NCI-H2081 treated with DMSO at 0.1 percent for 48 hours (cell line): ENCODE measurements at places on chromosomes 4 and X.

DNA sequence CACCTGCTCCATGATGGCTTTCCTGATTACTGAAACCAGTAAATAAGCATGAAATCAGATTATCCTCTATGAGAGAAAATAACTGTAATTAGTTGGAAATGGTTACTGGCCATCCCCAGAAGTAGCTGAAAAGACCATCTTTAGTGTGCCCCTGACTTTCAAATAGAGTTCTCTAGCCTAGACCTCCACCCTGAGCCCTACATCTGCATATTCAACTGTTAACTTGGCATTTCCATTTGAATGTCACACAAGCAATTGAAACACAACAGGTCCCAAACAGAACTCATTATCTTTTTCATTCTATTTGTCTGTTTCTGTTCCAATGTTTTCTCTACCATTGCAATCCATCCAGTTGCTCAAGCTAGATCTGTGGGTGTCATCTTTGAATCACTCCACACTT, 952.3 kb downstream of the RPA4 start:
- DNase-seq = no peak

DNA sequence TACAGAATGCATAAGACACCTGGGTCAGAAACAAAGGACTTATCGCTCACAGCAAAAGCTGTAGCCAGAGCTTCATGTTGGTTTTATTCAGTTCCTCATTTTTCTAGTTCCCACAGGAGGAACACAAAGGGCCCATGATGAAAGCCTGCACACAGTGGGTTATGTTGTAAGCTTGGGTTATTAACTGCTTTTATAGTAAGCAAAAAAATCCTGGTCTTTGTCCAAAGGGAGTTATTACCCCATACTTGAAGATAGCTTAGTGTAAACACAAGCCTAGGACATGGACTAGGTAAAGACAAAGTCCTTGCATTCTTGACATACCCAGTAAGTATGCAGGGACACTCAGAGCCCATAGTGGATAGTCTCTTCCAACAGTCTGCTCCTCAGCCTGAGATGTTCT, 11.7 kb downstream of the BBS12 start:
- DNase-seq = no peak

- no peak for DNase-seq
These were observed 1101.4 kb downstream of the ADGRL3 start for GRCh38 chr4:62301500-62301899.

- DNase-seq = no peak
These were observed 853.5 kb downstream of the TRIML1 start for GRCh38 chr4:188992706-188993105.

GRCh38 chr4:36198861-36199260, 45.5 kb downstream of the ARAP2 start:
- DNase-seq = no peak

- DNase-seq = no peak
These were observed 79.5 kb downstream of the CLNK start for GRCh38 chr4:10605031-10605430.

DNA sequence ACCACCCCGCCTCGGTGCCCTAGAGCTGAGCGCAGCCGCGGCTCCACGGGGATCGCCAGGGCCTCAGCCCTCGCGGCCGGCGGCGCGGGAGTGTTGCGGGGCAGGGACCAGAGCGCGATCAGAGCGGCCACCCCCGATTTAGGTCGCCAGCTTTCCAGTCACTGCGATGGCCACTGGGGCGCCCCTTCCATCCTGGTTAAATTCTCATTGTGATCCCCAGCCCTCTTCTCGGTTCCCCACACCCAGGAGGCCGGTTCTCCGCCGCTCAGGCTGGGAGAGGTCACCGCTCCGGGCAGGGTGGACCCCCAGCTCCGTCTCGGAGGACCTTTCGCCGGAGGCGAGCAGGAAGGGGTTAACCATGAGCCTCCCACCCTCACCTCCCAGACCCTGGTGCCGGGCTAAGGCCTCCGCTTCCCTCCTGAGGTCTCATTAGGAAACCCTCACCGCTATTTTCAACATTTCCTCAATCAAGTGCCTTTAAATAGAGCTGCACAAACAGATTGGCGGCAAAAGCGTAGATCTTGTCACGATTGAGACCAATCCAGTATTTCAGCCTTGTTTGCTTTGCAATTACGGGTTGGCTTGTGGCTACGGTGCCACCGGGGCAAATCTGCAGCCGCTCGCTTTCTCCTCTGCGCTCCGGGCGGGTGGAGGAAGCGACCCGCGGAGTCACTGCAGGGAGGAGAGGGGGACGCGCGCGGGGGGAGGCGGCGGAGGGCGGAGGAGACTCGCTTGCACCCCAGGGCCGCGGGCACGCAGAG, 8.3 kb upstream of the HAND2 start:
- DNase-seq = peak; percentile 13

DNA sequence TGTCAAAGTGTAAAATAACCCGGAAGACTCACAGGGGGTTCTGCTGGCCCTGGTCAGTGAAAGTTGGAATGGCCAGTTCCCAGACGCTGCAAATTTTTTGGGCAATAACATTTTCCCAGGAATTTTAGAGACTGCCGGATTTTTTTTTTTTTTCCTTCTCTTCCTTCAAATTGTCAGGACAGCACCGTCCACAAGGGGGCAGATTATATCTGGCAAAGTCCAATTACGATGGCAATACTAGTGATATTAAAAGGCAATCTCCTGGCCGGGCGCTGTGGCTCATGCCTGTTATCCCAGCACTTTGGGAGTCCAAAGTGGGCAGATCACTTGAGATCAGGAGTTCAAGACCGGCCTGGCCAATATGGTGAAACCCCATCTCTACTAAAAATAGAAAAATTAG, 20.5 kb downstream of the SLC25A5 start:
- peak; percentile 34 for DNase-seq

- DNase-seq = no peak
These were observed 213.3 kb downstream of the LRBA start for GRCh38 chr4:150801833-150802232.

DNA sequence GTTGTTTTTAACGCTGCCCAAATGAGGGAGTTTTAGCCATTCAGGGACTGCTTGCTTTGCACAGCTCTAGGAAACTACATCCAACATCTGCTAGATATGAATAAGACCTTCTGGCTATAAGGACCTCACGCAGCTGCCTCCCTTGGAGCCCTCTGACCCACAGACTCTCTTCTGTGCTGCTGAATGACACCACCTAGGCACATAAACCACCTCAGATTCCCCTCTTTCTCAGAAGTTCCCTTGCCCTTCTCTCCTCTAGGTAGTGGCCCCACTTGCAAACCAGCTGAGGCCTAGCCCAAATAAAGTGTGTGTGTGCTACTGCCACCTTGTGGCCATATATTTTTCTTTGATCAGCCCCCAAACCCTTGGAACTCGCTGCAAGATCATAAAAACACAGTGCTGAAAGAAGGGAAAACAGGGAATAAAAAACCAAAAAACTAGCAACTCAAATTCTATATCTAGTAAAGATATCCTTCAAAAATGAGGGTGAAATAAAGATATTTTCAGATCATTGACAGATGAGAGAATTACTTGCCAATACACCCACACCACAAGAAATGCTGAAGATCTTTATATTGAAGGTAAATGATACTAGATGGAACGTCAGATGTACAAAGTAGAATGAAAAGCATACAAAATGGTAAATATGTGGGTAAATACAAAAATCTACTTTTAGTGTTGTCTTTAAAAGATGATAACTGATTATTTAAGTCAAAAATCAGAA, 265.9 kb downstream of the ADAMTS3 start:
- DNase-seq = no peak

GRCh38 chrX:37717708-37718107, 32.1 kb downstream of the XK start:
- no peak for DNase-seq

- DNase-seq = no peak
These were observed 251.9 kb downstream of the AFAP1 start for GRCh38 chr4:7687796-7688195.

- no peak for DNase-seq
These were observed 72.5 kb downstream of the RAPGEF2 start for GRCh38 chr4:159175085-159175988.

- peak; percentile 48 for DNase-seq
These were observed 54.7 kb upstream of the NPNT start for GRCh38 chr4:105840426-105841174.

- DNase-seq = no peak
These were observed 3.7 kb downstream of the SH3RF1 start for GRCh38 chr4:169267070-169267469.

DNA sequence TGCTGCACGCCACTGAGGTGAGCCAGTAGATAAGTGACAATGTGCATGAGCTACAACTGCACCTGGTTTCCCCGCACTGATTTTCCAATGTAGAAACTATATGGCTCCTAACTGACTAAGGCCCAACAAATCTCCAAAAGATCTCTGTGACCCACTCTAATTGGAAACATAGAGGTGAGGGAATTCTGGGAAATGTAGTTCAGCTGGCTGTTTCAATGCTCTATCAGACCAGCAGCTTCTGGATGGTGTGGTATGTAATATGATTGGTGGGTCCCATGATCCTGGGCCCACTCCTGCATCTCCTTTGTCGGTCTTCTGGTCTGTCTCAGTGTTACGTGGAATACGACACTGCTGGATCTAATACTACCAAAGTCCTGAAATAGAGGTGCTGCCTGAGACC, 18.6 kb downstream of the CCDC160 start:
- DNase-seq = no peak

DNA sequence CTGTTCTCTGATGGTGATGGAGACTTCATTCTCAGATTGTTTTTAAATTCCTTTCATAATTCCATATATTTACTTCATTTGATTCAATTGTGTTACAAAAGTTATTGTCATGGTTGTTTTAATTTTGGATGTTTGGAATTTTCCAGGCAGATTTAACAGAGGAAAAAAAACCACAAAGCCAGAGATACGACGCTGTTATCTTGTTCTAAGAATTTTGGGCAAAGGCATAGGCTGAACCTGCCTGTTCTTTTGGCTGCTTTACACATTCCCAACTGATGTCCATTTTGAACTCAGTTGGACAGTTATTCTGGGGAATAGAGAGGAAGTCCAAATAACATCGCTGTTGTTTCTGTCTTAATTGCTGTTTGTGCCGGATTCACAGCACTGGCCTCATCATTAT, 65.7 kb downstream of the LINC00632 start:
- DNase-seq = no peak

DNA sequence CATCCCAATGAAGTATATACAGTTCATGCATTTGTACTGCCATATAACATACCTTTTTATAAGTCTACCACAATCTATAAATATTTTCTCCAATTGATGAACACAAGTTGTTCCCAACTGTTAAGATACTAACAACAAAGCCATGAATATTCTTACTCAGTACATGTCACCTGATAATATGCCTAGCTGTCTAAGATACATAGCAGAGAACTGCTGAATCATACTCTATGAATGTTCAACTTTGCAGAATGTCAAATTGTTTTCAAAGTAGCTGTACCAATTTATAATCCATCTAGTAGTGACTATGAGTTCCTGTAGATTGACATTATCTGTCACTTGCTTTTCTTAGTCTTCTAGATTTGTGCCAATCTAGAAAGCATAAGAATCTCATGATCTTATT, 84.9 kb downstream of the RAB28 start:
- DNase-seq = no peak

GRCh38 chr4:20462426-20463175, 210.9 kb downstream of the SLIT2 start:
- no peak for DNase-seq

- no peak for DNase-seq
These were observed 25.7 kb upstream of the HS6ST2 start for GRCh38 chrX:132984058-132984650.

GRCh38 chr4:107130157-107130556, 94.0 kb upstream of the DKK2 start:
- DNase-seq = no peak

- DNase-seq = no peak
These were observed 99.0 kb upstream of the OTUD4 start for GRCh38 chr4:145279122-145279960.

DNA sequence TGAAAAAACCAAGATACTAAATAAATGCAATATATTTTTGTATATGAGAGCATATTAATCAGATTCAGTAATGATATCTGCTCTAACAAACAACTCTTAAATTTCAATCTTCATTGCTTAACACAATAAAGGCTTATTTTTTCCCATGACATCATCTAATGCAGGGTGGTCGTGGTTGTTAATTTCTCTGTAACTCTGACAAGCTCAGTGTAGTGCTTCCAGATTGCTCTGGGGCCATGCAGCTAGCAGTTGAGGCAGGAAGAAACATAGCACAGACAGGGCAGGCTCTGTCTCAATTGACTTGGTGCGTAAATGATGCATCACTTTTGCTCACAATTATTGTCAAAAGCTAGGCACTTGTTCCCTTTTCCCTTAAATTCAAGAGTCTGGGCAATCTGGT, 869 bp upstream of the GRXCR1 start:
- no peak for DNase-seq

- DNase-seq = no peak
These were observed 155.8 kb downstream of the ANTXR2 start for GRCh38 chr4:79917246-79917645.

- DNase-seq = no peak
These were observed 32.1 kb downstream of the SYTL5 start for GRCh38 chrX:38038501-38038900.

GRCh38 chr4:71270901-71271300, 67.9 kb upstream of the SLC4A4 start:
- DNase-seq = no peak

DNA sequence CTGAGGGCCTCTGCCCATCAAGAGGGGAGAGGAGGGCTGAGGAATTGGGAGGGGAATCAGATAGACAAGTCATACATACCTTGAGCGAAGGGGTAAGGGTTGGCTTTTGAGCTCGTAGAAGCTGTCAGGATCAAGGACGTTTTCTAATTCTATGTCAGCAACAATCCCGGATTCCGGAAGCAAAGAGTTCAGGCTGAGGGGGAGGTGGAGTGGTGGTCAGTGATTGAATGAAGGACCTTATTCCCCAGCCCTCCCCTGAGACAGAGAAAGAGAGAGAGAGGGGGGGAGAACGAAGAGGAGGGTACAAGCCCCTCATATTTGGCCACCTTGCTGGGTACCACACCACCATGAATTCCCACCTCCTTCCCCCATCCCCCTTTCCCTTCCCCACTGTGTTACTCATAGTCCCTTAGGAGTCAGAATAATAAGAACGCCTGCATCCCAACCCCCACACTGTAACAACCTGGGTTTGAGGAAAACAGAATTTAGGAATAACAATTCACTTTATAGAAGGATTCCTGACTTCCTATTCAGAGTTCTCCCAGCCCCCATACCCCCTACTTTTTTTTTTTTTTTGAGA, 2.7 kb downstream of the TFE3 start:
- no peak for DNase-seq
